ENCODE measurements at places on chromosomes 11 and 22.

GRCh38 chr11:133710681-133711240 lies 134.6 kb downstream of the SPATA19 start:
- no peak for DNase-seq

DNA sequence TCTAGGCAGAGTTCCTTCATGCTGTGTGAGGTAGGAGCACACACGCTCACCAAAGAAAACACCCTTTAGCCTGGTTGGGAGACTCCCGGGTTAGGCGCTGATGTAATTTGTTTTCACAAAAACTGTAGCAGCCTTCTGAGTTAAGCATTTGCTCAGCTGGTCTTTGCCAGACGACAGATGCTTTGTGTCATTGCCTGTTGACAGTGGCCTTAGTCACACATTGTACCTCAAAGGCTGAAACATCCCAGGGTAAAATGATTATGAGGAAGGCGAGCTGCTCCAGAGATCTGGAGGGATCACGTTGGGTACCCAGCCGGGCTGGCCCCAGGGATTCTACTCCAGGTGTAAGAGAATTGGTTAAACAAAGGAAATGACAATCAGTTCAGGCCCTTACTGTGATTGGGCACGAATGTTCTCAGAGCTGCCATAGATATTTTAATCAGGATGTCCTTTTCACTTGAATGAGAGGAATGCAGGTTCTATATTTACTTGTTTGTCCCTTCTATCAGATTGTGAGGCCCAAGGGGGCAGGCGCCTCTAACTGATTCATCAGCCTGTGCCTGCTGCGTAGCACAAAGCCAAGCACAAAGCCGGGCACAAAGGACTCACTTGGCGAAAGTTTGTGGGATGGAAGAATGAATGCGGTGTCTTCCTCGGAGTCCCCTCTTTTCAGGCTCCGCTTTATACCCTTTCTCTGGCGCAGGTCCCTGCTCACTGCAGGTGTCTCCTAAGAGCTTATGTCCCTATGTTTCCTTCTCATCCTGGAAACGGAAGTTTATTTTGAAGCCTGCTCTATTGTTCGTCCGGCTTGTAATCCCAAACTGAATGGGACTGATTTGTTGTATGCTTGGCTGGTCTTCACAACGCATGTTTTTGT lies 47.1 kb downstream of the ADM start:
- DNase-seq, result no peak

DNA sequence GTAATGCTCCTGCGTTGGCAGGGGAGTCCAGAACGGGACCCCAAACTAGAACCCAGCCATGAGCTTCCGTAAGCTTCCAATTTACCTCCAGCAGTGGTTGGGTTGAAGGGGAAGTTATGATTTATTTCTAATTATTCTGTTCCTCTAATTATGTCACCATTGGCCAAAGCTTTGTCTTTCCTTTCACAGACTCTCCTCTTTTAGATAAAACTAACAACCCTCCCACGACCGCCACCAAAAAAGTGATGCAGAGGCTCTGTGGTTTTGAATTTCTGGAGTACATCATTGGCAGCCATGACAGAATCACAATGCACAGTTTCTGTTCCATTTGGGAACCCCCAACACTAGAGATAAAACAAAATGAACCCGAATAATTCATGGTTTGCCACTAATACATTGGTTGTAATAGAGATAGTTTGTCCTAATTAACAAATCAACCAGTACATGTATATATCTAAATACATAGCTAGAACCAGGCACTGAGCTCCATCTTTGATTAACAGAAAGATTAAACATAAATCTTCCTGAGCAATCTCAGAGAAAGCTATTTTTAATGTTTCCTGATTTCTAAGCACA lies 64.3 kb downstream of the ETS1 start:
- DNase-seq, result no peak

DNA sequence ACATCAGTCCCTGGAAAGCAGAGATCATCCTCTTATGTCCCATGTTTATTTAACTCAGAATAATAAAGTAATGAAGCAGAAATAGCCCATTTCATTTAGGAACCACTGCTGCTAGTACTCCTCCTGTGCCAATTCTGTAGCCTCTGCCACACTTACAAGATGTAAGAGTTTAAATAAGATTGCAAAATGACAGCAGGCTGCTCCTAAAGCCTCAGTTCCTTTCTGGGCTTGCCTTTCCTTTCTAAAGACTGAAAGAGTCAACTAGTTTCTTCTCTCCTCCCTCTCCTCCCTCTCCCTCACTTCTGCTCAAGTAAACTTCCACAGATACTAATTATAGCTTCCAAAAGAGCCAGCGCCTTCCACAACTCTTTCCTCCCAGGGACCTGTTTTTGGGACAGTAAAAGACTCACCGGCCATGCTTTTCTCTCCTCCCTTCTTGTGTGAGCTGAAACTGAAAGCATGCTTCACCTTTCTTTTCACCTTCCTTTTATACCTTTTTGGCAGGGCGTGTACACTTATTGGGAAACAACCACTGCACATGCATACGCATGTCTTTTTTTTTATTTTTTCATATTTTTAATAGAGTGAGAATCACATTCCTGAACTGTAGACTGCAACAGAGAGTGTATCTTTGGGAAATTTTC lies 26.1 kb upstream of the CARD16 start:
- DNase-seq, result no peak

DNA sequence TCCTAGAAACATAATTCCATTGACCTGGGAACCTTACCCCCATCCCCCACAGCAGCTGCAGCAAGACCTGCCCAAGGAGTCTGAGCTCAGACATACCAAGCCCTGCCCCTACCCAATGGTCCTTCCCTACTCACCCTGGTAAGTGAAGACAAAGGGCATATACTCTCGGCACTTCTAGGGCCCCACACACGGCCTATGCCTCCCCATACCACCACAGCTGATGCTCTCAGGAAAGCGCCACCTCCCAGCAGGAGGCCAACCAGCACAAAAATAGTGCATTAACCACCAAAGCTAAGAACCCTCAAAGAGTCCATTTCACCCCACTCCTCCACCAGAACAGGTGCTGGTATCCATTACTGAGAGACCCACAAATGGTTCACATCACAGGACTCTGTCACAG lies 74.4 kb upstream of the GUCY1A2 start:
- no peak for DNase-seq

- peak; percentile 83 for DNase-seq
Measured at GRCh38 chr11:64339754-64340408, at the start of gene CCDC88B. CCDC88B (plus strand) TSS chr11:64340204; CDS start chr11:64340267, 63 bp downstream.

- DNase-seq, result no peak
Measured at GRCh38 chr11:67519726-67520125, 3.5 kb downstream of the CABP2 start.

DNA sequence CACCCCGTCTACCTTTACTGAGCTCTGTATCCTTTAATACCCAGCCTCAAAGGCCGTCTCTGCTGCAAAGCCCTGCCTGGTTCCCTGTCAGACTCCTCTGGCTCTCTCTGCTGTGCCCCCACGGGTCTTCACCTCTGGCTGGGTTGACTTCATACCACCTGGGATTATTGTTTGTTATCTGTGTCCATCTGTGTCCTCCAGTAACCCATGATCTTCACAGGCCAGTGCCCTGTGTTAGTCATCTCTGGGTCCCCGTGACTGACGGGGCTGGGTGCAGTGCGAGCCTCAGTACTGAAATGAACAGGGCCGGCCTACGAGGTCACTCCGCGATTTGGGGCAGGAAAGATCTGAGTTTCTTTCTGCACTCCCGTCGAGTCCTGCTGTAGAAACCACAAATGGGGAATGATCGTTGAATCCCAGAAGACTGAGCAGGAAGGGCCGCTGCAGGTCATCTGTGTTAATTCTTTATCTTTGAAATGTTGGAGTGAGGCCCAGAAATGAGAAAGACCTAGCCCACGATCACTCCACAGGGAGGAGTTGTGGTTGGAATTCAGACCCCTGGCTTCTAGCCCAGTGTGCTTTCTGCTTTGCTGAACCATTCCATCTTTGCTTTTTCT lies 12.3 kb upstream of the TUB start:
- DNase-seq, result no peak
